ENCODE measurements at places on chromosomes 7 and 10.

GRCh38 chr10:1417574-1417973, 319.8 kb downstream of the ADARB2 start:
- DNase-seq: no peak

GRCh38 chr7:11524476-11525397, 307.3 kb downstream of the THSD7A start:
- DNase-seq: no peak

- DNase-seq: no peak
Measured at GRCh38 chr7:76260171-76260703, 42.2 kb upstream of the HSPB1 start.

GRCh38 chr10:62580396-62580795, 206.2 kb downstream of the ZNF365 start:
- no peak for DNase-seq

- DNase-seq: no peak
Measured at GRCh38 chr7:91514591-91514990, 250.4 kb downstream of the FZD1 start.

DNA sequence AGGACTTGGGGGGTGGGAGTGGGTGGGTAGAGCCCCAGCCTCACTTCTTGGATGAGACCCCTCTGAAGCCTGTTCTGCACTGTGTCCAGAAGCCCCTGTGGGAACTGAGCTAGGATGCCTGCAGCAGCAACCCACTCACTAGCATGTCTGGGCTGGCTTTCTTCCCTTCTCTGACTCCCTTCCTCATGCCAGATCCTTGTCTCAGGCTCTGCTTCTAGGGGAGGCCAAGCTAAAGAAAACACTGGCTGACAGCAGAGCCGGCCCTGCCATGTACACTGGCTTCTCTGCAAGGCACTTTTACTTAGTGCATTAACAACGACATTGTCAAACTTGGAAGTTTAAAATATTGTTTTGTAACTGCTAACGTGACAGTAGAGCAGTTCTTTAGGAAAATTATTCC, 50.2 kb downstream of the ARHGAP22 start:
- DNase-seq: no peak

DNA sequence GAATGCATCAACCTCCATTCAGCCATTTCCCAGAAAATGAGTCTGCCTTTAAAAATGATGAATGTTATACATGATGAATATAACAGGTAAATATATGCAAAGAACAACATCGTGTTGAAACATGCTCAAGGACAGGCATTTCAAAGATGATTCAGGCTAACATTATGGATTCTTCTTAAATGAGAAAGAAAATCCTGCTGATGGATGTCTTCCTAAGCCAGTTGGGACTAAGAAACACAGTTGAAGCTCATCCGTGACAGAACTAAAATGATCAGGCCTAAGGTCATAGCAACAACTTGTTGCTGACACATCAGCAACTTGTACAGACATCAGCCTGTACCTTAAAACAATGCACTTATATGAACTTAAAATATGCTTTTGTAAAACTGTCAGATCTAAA, 267.9 kb downstream of the MAGI2 start:
- DNase-seq: no peak

- DNase-seq: peak; percentile 51
Measured at GRCh38 chr10:6748981-6749635, 169.0 kb upstream of the PRKCQ start.

DNA sequence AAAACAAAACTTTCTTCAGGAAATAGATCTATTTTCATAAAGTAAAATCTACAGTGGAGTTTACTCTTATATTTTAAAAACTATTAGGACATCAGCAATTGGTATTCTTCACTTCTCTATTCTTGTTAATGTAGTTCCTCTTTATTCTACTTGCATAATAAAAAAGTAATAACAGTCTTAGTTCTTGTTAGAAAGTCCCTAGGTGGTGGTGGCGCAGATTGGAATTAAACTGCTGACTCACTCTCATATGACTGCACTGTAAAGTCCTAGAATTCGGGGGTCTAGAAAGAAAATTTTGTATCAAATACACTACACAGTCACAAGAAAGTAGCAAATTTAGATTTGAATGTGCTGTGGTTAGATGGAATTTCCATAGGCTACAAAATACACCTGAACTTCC, 44.6 kb upstream of the TES start:
- no peak for DNase-seq

DNA sequence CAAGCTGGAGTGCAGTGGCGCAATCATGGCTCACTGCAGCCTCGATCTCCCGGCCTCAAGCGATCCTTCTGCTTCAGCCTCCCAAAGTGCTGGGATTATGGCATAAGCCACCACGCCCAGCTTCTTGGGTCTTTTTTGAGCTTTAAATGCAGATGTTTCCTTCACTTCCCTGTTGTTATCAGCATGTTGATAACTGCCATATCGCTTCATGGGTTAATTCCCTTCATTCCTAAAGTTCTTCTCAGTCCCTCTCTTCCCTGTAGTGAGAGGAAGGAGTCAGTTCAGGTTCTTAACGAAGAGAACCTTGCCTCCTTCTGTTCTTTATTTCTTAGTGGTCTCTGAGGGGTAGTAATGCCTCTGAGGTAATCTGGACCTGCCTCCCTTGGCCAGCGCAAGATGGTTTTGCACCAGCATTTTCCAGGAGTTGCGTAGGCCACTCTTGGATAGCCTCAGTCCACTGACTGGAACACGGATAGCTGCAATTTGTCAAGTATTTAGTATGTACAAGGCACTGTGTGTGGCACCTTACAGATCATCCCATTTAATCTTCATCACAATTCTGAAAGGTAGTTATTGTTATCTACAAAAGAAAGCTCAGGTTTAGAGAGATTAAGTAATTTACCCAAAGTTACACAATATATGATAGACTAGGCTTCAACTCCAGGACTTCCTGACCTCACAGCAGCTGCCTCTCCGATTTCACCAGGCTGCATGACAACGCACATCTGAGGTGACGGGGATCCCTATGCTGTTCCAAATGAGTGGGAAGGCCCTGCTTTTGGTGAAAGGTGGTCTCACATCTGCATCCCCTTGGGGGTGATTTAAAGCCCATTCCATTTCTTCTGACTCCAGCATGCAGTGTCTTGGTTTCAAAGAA, 60.5 kb downstream of the GATA3 start:
- DNase-seq: no peak

DNA sequence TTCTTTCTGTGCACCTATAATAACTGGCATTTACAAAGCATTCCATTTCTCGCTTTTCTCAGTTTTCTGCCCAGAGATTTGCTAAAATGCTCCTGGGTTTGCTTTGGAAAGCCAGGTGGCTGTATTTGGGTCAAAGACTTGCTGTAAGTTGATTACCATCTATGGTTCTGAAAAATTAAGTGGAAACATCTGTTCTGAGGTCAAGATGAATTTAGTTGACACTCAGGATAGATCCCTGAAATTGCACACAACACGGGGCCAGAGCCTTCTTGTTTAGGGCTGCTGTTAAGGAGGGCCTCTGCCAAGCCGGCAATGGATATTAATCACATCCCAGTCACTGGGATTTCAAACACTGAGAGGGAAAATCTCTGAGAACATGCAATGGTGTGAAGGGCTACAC, 111.6 kb upstream of the GLI3 start:
- no peak for DNase-seq

GRCh38 chr7:158073845-158074840, 513.5 kb downstream of the PTPRN2 start:
- no peak for DNase-seq

- no peak for DNase-seq
Measured at GRCh38 chr10:103465411-103466179, 6.9 kb upstream of the CALHM1 start.

- DNase-seq: no peak
Measured at GRCh38 chr10:23379686-23380085, 35.1 kb upstream of the C10orf67 start.

DNA sequence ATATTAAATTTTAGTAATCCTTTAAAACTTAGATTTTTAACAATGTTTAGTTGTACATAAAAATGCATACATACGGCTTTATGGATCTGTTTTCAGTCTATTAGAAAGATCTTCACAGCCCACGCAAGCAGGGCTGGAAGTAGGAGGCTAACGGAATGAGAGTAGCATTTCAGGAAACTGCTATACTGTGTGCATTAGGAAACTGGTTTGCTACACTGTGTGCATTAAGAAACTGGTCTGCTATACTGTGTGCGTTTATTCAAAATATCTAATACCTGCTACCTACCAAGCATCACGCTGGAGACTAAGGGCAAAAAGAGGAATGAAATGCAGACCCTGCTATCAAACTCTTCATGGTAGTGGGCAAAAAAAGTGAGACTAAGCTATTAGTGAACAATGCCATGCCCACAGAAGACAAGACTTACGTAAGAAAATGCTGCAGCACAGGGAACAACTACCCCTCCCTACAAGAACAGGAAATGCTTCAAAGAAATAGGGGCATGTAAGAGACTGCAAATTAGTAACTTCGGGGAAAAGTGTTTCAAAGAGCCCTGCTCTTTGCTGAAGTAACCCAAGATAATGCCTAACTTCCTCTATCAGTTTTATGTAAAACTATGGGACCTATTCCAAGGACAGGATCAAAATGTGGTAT, 11.3 kb downstream of the RAB11FIP2 start:
- no peak for DNase-seq

DNA sequence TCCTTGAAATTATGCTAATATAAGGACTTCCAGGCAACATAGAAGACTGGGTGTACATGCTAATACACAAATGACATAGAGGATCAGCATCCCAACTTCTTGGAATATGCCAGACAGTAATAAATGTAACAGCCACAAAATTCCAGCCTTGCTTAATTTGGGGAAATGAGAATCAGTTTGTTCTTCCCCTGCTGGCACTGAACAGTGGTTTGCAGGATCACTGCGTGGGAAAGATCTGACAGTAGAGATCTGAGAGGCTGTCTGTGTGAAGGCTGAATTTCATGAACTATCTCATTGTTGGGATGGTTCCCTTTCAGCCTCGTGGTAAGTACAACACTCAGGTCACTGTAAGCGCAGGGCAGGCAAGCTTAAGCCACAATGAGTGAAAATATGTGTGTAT, 1078.0 kb downstream of the LRMDA start:
- no peak for DNase-seq

- DNase-seq: no peak
Measured at GRCh38 chr7:52917982-52918578, 117.4 kb upstream of the POM121L12 start.

GRCh38 chr10:85098835-85099521, 770.6 kb downstream of the CCSER2 start:
- peak; percentile 4 for DNase-seq

DNA sequence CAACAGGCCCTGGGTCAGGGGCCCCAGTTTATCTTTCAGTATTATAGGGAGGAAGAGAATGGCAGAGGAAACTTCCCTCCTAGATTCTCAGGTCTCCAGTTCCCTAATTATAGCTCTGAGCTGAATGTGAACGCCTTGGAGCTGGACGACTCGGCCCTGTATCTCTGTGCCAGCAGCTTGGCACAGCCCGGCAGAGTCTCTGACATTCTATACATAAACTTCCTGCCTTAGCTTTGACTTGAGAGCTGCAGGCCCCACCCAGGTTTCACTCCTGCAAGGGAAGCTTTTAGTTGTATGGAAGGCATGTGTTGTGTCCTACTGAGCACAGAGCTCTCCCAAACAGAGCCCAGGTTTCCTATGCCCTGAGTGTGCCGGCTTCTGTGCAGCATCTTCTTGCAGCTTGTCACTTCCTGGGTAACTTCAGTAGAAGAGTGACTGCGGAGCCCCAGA, 205.6 kb upstream of the PRSS58 start:
- DNase-seq: no peak

DNA sequence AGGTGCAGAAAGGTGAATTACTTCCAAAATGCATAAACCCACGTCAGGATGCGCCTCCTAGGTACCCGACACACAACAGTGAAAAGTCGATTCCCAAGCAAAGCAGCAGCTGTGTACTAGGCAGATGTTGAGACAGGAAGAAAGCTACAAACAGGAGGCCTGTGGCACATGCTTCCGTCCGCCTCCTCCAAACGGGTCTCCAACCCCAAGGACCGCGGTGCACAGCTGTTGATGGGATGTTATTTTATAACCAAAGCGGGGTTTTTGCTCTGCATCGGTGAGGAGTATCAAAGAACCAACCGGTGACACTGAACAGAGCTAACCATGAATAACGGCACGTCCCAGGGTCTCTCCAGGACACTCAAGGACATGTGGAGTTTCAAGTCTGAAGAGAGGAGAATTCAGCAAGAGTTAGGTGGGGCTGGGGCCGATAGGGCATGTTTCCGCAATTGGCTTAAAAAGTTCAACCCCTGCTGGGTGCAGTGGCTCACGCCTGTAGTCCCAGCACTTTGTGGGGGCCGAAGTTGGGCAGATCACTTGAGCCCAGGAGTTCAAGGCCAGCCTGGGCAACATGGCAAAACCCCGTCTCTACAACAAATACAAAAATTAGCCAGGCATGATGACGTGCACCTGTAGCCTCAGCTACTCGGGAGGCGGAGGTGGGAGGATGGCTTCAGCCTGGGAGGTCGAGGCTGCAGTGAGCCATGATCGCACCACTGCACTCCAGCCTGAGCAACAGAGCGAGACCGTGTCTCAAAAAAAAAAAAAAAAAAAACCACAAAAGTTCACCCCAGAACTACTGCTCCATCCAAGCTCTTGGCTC, 108.0 kb downstream of the SMURF1 start:
- DNase-seq: peak; percentile 46

DNA sequence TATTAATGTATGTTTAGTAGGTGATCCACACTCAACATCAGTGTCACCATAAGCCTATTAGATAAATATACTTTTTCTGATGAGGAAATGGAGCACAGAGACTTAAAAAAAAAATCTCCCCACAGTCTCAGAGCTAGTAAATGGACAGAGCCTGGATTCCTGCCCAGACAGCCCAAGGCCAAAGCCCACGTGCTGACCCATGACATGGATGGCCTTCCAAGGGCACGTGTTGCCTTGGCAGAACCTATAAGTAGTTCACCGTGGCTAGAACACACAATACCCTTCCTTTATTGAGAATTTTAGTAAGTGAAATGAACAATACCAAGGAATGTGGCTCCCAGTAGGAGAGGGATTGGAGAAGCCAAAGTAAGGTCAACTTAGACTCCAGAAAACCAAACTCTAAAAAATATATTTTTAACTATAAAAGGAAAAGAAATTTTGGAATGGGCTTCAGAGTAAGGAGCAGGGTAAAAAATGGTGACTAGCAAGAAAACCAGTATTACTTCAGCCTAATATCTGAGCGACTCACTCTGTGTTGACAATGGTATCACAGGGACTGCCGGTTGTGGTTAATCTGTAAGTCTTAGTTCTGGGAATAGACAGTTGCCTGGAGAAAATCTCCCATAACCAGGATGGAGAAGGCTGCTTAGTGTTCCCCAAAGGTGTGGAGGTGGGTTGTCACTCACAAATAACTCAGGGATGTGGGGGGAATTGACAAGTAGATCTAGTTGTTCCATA, 223.0 kb downstream of the SORCS1 start:
- DNase-seq: no peak
